ENCODE measurements at places on chromosomes 1 and 21.

DNA sequence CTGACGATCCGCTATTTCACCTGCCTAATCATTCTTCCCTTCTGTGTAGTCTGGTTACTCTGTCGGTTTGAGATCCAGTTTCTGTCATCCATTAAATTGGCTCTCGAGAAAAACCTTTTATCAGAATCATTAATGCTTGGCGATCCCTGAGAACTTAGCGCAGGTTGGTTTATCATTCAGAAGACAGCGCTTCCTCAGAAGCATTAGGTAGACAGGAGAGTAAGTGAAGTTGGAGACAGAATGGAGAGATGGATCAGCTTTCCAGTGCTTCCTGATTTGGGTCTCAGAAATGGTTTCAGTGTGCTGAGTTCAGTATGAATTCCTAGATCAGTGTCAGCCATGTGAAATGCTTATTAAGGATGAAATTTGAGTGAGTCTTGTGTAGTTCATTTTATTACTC, 1.3 kb downstream of the USP1 start:
- no peak for DNase-seq

- no peak for DNase-seq
Measured at GRCh38 chr1:30899577-30900389, 8.8 kb downstream of the SDC3 start.

DNA sequence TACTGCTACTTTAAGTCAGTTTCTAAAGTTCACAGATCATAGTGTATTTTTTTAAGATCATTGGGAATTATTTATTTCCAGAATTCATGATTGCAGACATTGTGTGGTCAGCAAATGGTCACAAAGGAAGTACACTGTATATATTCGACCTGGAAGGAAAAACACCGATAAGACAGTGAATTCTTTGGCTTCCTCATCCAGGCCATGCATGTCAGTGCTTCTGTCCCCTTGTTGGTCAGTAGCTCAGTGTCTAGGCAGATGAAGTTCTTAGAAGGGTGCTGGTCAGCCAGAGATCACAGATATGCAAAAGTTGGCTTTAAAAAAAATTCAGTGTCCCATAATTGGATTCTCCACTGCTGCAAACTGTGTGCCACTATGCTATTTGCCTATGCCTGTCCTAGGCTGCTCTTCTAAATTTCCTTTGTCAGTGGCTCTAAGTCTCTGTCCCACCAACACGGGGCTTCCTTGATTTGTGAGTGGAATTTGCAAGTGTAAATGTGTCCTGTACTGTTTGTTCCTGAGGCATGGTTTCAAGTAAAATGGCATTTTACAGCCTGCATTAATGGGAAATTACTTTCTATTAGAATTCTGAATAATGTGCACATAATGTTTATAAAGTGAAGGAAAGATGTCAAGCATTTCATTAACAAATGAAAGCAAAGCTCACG, 12.0 kb upstream of the VAMP4 start:
- no peak for DNase-seq

GRCh38 chr1:5914676-5915365, 77.4 kb downstream of the NPHP4 start:
- DNase-seq, result no peak

GRCh38 chr21:37463083-37463801, 96.7 kb downstream of the DYRK1A start:
- peak; percentile 23 for DNase-seq

GRCh38 chr21:42041711-42042110, 29.4 kb upstream of the UMODL1 start:
- no peak for DNase-seq

DNA sequence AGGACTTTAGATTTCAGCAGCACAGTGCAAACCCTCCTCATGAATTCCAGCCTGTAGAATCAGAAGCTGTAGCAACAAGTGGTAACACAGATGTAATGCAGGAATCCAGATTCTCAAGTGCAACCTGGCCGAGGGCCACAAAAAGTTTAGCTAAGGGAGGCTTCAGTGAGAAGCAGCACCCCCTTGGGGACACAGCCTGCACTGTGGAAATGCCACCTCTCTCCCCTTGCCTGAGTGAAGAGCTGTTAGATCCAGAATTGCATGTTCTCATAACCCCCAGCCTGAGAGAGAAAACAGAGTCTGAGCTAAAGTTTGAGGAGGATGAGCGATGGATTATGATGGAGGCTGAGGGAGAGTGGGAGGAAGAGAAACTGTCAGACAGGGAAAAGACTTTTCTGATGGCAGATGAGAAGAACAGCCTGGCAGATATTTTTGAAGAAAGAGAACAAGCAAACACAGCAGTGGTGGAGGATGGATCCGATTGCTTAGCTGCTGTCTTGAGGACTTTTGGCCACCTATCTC, 80.5 kb upstream of the BMP8A start:
- DNase-seq, result no peak

DNA sequence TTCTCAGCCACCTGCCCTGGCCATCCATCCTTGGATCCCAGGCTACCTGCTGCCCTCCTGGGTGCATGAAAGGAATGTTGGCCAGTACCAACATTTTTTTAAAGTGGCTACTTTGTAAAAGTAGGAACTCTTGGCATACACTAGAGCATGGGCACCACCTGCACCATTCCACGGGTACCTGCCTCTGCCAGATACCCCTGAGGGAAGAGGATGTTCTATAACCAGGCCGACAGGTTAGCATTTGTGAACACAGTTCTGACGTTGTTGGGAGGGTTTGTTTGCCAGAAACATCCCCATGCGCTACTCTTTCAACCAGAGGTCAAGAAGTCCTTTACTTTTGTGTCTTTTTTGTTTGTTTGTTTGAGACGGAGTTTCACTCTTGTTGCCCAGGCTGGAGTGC, 43.0 kb downstream of the EVA1C start:
- no peak for DNase-seq

DNA sequence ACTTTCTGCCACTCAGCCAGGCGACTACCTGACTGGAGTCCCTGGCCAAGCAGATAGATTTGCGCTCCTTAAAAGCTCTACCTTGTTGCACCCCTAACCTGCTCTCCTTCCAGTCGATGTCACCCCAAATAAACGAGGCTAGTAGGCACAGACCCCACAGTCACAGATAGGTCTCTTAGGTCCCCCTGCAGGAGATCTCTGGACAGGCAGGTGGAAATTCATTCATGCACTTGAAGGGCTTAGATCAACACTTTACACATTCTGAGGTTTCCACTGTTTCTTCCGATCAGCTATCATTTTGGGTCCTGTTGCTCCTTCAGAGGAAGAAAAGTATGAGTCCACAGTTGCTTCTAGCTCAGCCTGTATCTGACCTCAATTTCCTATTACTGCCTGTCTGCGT, 272.6 kb upstream of the FMN2 start:
- no peak for DNase-seq

GRCh38 chr1:115099693-115100050, 10.4 kb upstream of the TSPAN2 start:
- DNase-seq, result no peak

DNA sequence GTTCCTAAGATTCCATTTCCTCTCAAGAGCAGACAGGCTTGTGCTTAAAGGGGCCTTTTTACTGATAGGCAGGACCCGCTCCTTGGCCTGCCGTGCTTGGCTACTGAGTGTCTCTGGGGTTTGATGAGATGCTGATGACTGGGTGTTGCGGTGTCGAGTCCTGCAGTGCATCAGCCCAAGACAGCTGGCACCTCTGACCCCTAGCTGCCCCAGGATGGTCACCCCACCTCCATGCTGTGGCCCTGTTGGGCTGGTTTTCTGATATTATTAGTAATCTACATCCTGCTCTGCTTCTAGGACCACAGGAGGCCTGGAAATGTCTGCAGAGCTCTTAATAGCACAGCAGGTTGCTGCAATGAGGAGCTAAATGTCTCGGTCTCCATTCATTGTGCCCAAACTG, 28.7 kb downstream of the LRRC71 start:
- DNase-seq, result no peak

- DNase-seq, result no peak
Measured at GRCh38 chr1:2534687-2535441, 4.8 kb upstream of the HES5 start.

GRCh38 chr1:105556266-105556665, 1500.2 kb upstream of the PRMT6 start:
- no peak for DNase-seq

GRCh38 chr1:52876843-52877242, 34.3 kb downstream of the ZYG11A start:
- DNase-seq, result no peak

- DNase-seq, result peak; percentile 10
Measured at GRCh38 chr1:91501971-91502671, 1.5 kb downstream of the CDC7 start.

DNA sequence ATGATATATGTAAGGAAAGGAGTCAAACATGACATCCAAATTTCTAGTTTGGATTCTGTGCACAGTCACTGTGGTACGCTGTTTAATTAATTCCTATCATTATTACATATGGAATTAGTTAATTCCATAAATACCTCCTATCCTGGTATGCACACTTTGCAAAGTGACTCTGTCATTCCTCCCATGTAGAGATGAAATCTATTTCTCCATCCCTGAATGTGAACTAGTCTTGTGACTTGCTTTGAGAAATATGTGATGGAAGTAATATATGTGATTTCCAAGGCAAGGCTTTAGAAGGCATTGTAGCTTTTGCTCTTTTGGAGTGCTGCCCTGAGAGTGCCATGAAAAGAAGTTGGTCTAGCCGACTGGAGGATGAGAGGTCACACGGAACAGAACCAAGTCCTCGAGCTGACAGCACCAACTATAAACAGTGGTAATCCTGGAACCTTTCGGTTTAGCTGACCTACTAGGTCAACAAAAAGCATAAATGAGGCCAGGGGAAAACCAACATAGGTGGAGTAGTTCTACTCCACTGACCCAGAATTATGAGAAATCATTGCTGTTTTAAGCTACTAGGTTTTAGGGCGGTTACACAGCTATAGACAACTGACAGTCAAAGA, 1.5 kb downstream of the SELENOF start:
- DNase-seq, result no peak

GRCh38 chr1:43994794-43995790, 3.7 kb downstream of the CCDC24 start:
- DNase-seq, result no peak

- no peak for DNase-seq
Measured at GRCh38 chr1:151553659-151554058, 13.6 kb downstream of the TUFT1 start.

DNA sequence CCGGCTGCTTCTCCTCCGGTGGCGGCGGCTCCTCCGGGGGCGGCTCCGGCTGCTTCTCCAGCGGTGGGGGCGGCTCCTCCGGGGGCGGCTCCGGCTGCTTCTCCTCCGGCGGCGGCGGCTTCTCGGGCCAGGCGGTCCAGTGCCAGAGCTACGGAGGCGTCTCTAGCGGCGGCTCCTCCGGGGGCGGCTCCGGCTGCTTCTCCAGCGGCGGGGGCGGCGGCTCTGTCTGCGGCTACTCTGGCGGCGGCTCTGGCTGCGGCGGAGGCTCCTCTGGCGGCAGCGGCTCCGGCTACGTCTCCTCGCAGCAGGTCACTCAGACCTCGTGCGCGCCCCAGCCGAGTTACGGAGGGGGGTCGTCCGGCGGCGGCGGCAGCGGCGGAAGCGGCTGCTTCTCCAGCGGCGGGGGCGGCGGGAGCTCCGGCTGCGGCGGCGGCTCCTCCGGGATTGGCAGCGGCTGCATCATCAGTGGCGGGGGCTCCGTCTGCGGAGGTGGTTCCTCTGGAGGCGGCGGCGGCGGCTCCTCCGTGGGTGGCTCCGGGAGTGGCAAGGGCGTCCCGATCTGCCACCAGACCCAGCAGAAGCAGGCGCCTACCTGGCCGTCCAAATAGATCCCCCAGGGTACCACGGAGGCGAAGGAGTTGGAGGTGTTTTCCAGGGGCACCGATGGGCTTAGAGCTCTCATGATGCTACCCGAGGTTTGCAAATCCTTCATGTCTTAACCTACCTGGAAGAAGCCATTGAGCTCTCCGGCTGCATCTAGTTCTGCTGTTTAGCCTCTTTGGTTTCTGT, 2.0 kb downstream of the LORICRIN start:
- no peak for DNase-seq

DNA sequence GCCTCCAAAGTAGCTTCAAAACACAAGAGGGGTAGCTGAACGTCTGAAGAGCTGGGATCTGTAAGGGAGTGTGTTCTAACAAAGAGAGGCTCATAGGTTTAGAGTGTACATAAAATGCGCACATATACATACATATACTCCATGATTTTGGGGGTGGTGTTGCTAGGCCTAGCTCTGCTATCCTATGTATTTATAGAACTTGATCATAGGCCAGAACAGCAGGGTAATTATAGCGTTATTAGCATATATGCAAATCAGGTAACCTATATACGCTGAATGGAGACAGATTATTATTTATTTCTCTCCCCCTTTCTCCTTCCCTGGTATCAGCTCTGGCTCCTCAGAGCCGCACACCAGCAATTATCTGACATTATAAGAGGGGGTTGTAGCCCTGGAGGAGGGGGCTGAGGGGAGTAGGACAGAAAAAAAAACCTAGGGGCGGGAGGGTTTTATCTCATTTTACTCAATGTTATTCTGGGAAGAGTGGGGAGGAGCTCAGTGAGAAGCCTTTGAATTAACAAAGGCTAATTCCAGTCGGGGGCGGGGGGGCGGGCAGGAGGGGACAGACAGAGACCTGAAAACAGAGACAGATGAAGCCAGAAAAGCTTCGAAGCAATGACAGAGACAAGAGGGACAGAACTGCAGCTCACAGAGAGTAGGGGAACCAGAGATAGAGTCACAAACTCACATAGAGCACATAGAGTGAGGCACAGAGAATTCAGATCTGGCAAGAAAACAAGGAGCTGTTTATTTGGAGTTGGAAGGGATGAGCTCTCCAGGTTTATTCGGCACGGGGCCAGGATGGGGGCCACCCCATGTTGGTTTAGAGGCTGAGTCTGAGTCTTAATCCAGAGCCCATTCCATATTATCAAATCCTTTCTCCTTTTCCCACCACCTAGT, 63.0 kb downstream of the RHBG start:
- DNase-seq, result no peak

DNA sequence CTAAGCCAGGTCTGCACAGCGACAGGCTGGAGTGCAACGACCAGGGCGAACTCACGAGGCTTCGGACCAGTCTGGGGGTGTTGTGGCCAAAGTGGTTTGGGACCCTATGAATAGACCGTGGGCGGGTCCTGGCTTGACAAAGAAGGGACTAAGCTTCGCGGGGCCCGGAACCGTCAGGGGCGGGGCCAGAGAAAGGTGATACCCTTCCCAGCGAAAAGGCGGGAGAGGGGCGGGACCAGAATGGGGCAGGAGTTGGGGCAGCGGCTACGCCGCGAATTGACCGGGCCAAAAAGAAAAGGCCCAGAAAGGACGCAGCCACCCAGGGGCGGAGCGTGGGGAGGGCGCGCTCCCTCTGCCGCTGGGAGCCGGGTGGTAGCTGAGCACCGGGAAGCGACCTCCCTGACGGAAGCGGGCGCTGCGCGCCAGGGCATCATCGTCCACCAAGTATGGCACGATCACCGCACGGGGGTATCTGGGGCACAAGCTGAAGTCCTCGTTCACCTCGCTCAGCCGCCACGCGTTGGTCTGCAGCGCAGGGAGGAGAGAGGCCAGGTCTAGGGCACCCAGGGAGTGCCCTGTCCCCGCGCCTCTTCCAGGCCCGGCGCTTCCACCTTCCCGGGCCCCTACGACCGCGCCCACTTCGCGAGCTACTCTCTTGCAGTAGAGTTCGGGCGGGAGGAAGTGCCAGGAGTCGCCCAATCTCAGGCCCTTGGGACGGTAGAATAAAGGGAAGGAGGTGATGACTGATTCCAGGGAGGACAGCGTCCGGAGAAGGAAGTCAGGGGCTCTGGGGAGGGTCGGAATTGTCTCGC, 6.7 kb upstream of the FAM167B start:
- peak; percentile 31 for DNase-seq

Data from cerebellum (tissue), 4 donors.